ENCODE measurements at places on chromosomes 6 and 20. TPM values are rescaled to one million over a fixed set of nuclear protein-coding genes. Genes with fewer than 3 reads are reported as not detected.

The TBX18 gene
- 1.6 TPM for total RNA-seq

The GCLC gene
- 27.4 TPM for total RNA-seq

The SYCP2 gene
- 0.33 TPM for total RNA-seq

The ABHD16B gene
- total RNA-seq: not detected

The SCGN gene
- not detected for total RNA-seq

The DEF6 gene
- 0.98 TPM for total RNA-seq
